Osteocyte (in vitro differentiated cells): ENCODE measurements at places on chromosomes 4 and X. TPM values are rescaled to one million over a fixed set of nuclear protein-coding genes. Genes with fewer than 3 reads are reported as not detected.

DNA sequence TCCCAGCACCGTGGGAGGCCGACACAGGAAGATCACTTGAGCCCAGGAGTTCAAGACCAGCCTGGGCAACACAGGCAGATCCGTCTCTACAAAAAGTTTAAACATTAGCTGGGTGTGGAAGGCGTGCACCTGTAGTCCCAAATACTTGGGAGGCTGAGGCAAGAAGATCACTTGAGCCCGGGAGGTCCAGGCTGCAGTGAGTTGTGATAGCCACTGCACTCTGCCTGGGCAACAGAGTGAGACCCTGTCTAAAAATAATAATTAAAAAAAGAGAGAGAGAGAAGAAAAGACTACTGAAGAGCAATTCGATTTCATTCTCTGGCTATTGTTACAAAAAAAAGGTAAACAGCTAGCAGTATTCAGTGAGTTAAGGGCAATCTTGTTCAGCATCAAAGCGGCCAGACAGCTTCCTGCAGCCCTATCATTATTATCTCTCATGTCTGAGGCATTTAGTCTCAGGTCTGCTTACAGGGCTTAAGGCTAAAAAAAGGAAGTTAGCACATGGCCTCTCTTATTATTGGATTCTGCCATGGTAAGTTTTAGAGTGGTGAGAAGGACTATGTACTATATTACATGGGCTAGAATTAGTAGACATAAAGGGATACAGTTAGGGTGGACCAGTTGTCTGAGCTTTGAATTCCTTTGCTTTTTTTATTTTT, 37.9 kb downstream of the ARHGEF6 start:
- no peak overlapping the region for H3K4me3 ChIP-seq
- H3K36me3 ChIP-seq = peaks cover 1% of the 10 kb centered on the region
- DNase-seq = no peak
- H3K4me1 ChIP-seq = no peaks in the 10 kb centered on the region
- no peak overlapping the region for H3K27ac ChIP-seq
- no peaks in the 10 kb centered on the region for H3K27me3 ChIP-seq

- H3K27ac ChIP-seq = no peak overlapping the region
- DNase-seq = no peak
- H3K36me3 ChIP-seq = no peaks in the 10 kb centered on the region
- peaks cover 15% of the 10 kb centered on the region for H3K4me1 ChIP-seq
These were observed 77.7 kb upstream of the DHX15 start for GRCh38 chr4:24662056-24662455.

CWH43 gene
- total RNA-seq = not detected in 2 replicates

DNA sequence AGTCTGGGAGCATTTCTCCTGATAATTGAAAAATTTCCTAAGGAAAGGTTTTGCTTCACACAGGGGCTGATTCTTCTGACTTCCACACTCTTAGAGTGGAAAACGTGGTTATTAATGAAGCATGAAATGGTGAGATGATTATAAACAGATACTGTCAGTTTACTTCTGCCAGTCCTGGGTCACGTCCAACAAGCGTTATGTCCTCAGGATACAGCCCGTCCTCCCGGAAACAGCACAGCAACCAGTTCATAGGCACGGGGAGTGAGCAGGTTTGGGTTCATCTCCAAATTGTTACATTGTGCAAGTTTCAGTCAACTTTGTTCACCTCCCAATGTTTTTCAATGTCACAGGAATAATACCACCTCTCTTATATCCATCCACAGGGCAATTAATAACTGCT, 98.8 kb downstream of the NPNT start:
- H3K4me1 ChIP-seq = peaks cover 2% of the 10 kb centered on the region
- DNase-seq = no peak
- H3K4me3 ChIP-seq = no peak overlapping the region
- H3K27ac ChIP-seq = no peak overlapping the region
- no peaks in the 10 kb centered on the region for H3K36me3 ChIP-seq
- peaks cover 16% of the 10 kb centered on the region for H3K27me3 ChIP-seq

FBXO8 gene
- total RNA-seq = 21.1 and 22.0 TPM in 2 replicates

CSAG2 gene
- total RNA-seq = not detected in 2 replicates

DNA sequence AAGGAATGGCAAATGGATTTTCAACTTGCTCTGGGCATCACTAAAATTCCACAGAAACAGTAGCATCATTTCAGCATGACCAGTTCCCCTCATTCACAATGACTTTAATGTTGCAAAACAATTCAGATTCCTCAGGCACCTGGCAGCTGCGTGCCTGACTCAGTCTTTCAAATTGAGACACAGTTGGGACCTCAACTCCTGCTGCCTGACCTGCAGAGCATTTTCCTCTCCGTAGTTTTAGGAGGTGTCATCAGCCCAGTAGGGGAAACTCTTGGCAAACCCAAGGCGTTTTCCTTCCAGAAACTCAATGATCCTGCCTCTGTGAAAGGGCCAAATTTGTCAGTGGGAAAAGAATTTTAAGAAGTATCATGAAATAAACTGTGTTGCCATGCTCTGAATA, 388.9 kb downstream of the SPRY1 start:
- no peak overlapping the region for H3K4me3 ChIP-seq
- peak overlapping the region; percentile 58 for H3K27ac ChIP-seq
- no peak for DNase-seq
- H3K4me1 ChIP-seq = peaks cover 48% of the 10 kb centered on the region

DNA sequence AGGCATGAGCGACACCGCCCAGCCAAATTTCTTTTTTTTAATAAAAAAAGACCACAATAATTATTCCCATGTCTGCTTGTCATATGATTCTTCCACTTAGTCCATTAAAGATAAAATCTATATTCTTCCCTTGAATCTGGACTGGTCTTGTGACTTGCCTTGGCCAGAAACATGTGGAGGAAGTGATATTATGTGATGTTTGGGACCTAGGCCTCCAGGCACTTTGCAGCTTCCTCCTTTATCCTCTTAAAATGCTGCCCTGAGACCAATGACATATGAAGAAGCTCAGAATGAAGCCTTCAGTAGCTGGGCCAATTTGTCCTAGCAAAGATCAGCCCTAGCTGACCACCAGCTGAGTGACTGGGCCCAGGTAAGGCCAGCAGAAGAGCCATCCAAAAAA, 250.0 kb downstream of the INPP4B start:
- no peak overlapping the region for H3K4me3 ChIP-seq
- H3K36me3 ChIP-seq = no peaks in the 10 kb centered on the region
- no peak overlapping the region for H3K27ac ChIP-seq
- H3K27me3 ChIP-seq = no peaks in the 10 kb centered on the region
- no peak for DNase-seq

TEX11 gene
- total RNA-seq = not detected in 2 replicates

TREX2 gene
- total RNA-seq = 2.5 TPM in 2 replicates

GRCh38 chrX:110803506-110803905, 7.9 kb upstream of the CHRDL1 start:
- no peaks in the 10 kb centered on the region for H3K36me3 ChIP-seq
- H3K27ac ChIP-seq = no peak overlapping the region
- DNase-seq = no peak
- peaks cover 15% of the 10 kb centered on the region for H3K27me3 ChIP-seq

- no peaks in the 10 kb centered on the region for H3K36me3 ChIP-seq
- H3K4me1 ChIP-seq = peaks cover 3% of the 10 kb centered on the region
- no peak for DNase-seq
- no peak overlapping the region for H3K27ac ChIP-seq
- H3K4me3 ChIP-seq = no peak overlapping the region
These were observed 207.4 kb downstream of the TMA16 start for GRCh38 chr4:163701916-163702315.

- no peak overlapping the region for H3K27ac ChIP-seq
- H3K27me3 ChIP-seq = peaks cover 10% of the 10 kb centered on the region
- H3K4me1 ChIP-seq = peaks cover 8% of the 10 kb centered on the region
- H3K36me3 ChIP-seq = no peaks in the 10 kb centered on the region
- no peak for DNase-seq
- H3K4me3 ChIP-seq = no peak overlapping the region
These were observed 61.2 kb upstream of the HOPX start for GRCh38 chr4:56742080-56742871.

RASGEF1B gene
- total RNA-seq = 0.64 and 0.84 TPM in 2 replicates

DNA sequence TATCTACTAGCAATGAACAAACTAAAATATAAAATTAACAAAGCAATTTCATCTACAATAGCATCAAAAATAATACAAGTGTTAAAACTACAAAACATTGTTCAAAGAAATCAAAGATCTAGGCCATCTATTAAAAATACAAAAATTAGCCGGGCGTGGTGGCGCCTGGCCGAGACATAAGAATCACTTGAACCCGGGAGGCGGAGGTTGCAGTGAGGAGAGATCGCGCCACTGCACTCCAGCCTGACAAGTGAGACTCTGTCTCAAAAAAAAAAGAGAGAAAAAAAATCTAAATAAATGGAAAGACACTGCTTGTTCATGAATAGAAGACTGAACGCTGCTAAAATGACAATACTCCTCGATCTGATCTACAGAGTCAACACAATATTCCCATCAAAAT, 139.2 kb downstream of the RBM47 start:
- H3K4me3 ChIP-seq = no peak overlapping the region
- H3K36me3 ChIP-seq = no peaks in the 10 kb centered on the region
- no peak overlapping the region for H3K27ac ChIP-seq
- H3K27me3 ChIP-seq = peaks cover 38% of the 10 kb centered on the region

UGT2A1 gene
- not detected in 2 replicates for total RNA-seq

DNA sequence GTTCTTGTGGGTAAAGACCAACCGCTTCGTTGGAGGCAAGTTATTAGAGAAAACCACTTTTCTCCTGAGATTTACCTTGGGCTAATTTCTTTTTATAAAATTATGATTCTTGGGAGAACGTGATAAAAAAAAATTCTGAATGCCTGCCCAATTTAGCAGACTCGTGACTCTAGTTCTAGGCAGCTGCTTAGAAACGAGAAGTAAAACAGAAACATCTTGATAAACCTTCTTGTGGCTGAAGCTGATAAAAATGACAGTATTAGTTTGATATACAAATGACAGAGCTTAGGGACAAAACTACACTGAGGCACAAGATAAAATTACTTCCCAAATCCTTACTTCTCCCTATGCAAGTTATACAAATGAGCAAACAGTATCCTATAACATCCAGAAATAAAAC, 458.9 kb upstream of the TEX13C start:
- H3K36me3 ChIP-seq = no peaks in the 10 kb centered on the region
- peaks cover 6% of the 10 kb centered on the region for H3K4me1 ChIP-seq
- peaks cover 5% of the 10 kb centered on the region for H3K27me3 ChIP-seq
- DNase-seq = no peak
- H3K4me3 ChIP-seq = no peak overlapping the region

SPANXD gene
- total RNA-seq = not detected in 2 replicates

FAM9B gene
- not detected in 2 replicates for total RNA-seq

GRCh38 chr4:88609387-88609786, 17.1 kb downstream of the HERC3 start:
- H3K4me3 ChIP-seq = no peak overlapping the region
- H3K36me3 ChIP-seq = peaks cover 12% of the 10 kb centered on the region
- peaks cover 28% of the 10 kb centered on the region for H3K4me1 ChIP-seq
- H3K27me3 ChIP-seq = no peaks in the 10 kb centered on the region

- H3K4me1 ChIP-seq = no peaks in the 10 kb centered on the region
- H3K27ac ChIP-seq = no peak overlapping the region
- peaks cover 2% of the 10 kb centered on the region for H3K36me3 ChIP-seq
- no peak for DNase-seq
- no peak overlapping the region for H3K4me3 ChIP-seq
These were observed 6.5 kb downstream of the P2RY4 start for GRCh38 chrX:70253377-70254062.

DNA sequence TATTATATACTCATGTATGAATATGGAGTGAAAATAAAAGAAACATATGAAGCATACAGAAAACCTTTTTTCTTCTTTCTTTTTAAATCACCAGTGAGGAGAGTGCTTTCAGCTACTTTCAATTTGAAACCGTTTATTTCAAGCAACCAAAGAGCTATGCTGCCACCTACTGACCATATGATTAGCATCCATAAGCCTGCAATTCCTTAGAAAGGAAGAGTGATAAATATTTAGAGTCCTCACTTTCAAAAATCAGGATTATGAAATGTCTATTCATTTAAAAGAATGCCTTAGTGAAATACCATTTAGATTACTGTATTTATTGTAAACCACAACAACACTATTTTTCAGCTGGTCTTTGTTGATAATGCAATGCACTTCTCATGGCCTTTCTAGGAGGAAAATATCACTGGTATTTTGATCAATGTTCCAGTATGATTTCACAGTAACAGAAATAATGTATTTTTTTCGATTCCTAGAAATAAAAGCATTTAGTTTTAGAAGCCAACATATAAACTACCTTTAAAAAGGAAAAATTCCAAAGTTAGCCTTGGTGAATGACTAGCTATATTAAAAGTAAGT, 667.6 kb downstream of the PCDH18 start:
- H3K27me3 ChIP-seq = no peaks in the 10 kb centered on the region
- H3K36me3 ChIP-seq = no peaks in the 10 kb centered on the region
- no peak overlapping the region for H3K27ac ChIP-seq
- no peak overlapping the region for H3K4me3 ChIP-seq
- peaks cover 7% of the 10 kb centered on the region for H3K4me1 ChIP-seq

USP51 gene
- total RNA-seq = 1.6 and 1.7 TPM in 2 replicates

EXOSC9 gene
- 23.3 and 24.0 TPM in 2 replicates for total RNA-seq

USP27X gene
- 4.5 and 4.6 TPM in 2 replicates for total RNA-seq

TNIP3 gene
- total RNA-seq = not detected in 2 replicates

DNA sequence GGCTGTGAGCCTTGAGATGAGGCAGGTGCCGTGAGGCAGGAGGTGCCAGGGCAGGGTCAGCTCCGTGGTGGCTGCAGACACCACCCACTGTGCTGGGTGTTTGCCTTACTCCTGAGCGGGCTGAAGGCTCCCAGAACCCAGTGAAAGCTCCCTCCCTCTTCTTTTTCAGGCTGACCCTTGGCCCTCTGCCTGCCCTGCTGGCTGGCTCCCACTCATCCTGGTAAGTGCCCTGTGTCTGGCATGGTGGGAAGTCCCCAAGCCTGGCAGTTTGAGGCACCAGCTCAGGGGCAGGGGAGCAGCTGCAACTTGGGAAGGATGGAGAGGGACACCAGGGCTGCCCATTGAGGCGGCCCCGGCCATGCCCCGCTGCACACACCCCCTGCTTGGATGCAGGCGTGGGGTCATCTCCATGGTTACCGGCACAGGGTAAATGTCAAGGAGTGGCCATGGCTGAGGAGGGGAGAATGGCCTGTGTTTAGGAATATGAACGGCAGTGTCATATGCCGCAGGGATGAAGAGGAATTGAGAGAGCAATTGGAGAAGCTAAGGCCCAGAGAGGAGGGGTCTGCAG, 16.8 kb downstream of the SH3BP2 start:
- H3K27ac ChIP-seq = peak overlapping the region; percentile 62
- H3K27me3 ChIP-seq = no peaks in the 10 kb centered on the region
- DNase-seq = no peak

RNF150 gene
- 56.2 and 56.5 TPM in 2 replicates for total RNA-seq

PTPN13 gene
- 55.7 and 56.0 TPM in 2 replicates for total RNA-seq

DNA sequence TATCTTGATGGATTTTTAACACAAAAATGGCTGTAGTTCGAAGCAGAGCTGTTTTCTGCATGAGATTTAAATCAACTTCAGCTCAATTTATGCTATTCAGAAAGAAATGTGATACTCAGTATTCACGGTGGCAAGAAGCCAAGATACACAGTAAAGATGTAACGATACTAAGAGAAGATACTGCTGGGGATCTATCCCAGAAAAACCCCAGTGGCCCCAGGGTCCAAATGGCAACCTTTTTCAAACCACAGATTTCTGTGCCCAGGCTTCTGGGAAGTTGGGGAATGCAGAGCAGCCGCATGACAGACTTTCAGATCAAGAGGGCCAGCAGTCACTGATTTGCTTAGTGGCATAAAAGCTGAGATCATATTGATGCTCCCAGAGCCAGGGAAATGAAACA, 353.9 kb downstream of the AFF2 start:
- no peaks in the 10 kb centered on the region for H3K27me3 ChIP-seq
- H3K36me3 ChIP-seq = no peaks in the 10 kb centered on the region
- H3K27ac ChIP-seq = no peak overlapping the region
- no peak overlapping the region for H3K4me3 ChIP-seq
- DNase-seq = no peak

GRCh38 chrX:130444641-130445336, 43.0 kb downstream of the RBMX2 start:
- H3K4me1 ChIP-seq = no peaks in the 10 kb centered on the region
- DNase-seq = no peak
- H3K36me3 ChIP-seq = no peaks in the 10 kb centered on the region
